ENCODE measurements at places on chromosomes 11 and 22.
A peak's percentile ranks its signal among the peaks of the same experiment; 100 is the strongest.

- DNase-seq: no peak
Observed at GRCh38 chr11:673866-674265, 21.2 kb downstream of the DEAF1 start.

- DNase-seq: no peak
Observed at GRCh38 chr11:121040614-121041002, 16.7 kb downstream of the TBCEL start.

DNA sequence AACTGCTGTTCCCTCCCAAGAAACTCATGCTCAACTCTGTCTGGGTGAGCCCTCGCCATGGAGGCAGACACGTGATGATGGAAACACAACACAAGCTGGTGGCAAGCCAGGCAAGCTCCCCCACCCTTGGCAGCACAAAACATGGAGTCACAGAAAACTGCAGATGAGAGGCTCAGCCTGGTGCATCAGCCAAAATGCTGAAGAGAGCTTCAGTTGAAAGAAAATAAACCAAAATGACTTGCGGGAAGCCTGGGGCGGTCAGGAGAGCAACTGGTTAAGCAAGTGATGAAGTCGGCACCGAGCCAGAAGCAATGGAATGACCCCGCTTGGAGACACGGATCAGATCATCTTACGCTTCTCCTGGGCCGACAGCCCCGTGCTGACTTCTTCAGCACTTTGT, 68.3 kb downstream of the C11orf58 start:
- DNase-seq: no peak

DNA sequence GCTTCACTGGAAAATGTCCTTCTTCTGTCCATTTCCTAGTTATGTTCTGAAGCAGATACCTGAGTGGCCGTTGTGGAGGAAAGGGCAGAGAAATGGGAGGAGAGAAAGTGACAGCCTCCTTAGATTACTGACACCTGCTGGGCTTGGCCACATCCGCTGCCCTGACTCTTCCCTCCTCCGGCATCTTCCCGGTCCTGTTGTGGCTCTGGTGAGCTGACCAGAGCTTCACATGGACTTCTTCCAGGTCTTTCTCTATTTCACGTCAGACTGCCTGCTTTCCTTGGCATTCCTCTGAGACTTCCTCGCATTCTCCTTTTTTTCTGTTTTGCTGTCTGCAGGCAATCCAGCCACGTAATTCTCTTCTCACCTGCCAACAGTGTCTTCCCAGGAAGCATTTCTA, 138.7 kb upstream of the E2F8 start:
- no peak for DNase-seq

- no peak for DNase-seq
Observed at GRCh38 chr11:134634897-134635831, 223.1 kb upstream of the B3GAT1 start.

GRCh38 chr11:130729678-130730300, 186.5 kb downstream of the SNX19 start:
- no peak for DNase-seq

GRCh38 chr22:49589301-49589700, 238.4 kb downstream of the BRD1 start:
- DNase-seq: no peak

DNA sequence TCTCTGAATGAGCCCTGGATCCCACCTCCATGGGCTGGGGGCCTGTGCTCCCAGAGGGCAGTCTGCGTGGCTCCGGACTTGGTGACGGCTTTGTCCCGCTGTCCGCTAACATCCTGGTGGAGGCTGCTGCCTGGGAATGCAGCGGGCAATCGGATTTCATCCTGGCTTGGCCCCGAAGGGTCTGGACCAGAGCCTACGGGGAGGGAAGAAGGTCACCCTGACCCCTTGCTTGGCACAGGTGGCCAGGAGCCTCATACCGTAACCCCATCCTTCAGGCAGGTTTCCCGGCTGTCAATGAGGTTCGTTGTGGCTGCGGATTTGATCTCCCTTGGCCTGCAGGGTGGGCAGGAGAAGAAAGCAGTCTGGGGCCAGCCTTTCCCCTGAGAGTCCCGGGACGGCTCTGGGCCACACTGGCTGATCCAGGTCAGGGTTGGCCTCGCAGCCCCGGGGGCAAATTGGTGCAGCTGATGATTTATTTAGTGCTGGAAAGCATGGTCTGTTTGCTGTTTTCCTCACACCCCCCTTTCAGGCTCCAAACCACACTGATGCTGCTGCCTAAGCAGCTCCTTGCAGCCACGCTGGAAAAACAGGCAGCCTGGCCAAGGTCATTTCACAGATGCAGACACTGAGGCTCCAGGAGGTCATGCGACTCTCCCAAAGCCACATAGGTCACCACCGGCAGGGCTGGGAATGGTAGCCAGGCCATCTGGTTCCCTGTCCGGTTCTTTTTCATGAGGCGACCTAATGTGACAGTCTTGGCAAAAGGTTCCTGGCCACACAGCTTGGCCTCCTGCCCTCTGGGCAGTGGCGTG, 15.0 kb downstream of the PRDM11 start:
- DNase-seq: no peak

GRCh38 chr11:37087650-37088572, 489.9 kb upstream of the RAG2 start:
- DNase-seq: no peak

- DNase-seq: no peak
Observed at GRCh38 chr22:48695251-48695650, 1132.4 kb downstream of the BRD1 start.

DNA sequence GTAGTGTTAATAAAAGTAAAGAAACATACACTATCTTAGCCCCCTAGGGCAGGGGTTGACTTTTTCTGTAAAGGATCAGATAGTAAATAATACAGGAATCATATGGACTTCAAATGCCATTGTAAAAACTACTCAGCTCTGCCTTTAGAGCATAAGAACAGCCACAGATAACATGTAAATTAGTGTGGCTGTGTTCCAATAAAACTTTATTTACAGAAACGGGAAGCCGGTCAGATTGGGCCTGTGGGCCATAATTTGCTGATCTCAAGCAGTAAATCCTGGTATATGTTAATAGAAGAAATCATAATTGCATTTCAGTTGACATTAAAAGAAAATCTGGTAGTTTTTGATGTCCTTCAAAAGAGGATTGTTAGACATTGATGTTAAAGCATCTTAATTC, 76.5 kb downstream of the ZC3H12C start:
- DNase-seq: no peak

DNA sequence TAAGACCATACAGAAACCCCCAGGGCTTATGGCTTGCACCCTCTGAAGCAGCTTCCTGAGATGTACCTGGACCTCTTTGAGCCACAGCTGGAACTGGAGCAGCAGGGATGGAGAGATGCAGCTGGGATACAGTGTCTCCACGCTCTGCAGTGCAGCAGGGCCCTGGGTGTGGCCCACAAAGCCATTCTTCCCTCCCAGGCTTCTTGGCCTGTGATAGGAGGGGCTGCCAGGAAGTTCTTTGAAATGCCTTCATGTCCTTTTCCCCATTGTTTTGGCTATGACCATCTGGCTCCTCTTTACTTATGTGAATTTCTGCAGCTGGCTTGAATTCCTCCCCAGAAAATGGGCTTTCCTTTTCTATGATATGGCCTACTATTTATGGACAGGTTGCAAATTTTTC, 37.1 kb upstream of the RAB38 start:
- DNase-seq: no peak

GRCh38 chr22:36921309-36922104, 8.1 kb downstream of the CSF2RB start:
- no peak for DNase-seq

DNA sequence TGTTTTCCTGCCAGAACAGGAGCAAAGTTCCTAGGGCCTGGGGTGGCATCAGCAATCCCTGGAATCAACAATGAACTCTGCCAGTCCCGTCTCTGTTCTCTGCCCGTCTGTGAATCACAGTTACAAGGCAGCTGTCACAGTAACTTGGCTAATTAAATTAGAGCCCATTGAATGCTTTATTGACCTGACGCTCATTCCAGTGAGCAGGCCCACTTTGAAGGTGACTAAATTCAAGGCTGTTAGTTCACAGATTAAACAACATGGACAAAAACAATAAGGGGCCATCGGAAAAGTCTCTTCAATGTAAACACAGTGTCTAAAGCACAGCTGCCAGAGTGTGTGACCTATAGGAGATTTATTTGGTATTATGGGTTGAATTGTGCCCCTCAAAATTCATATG, 17.7 kb upstream of the TMPRSS5 start:
- DNase-seq: no peak

- no peak for DNase-seq
Observed at GRCh38 chr22:44389181-44389580, 76.4 kb upstream of the SHISAL1 start.

- DNase-seq: no peak
Observed at GRCh38 chr11:111598559-111598958, 3.7 kb upstream of the SIK2 start.

DNA sequence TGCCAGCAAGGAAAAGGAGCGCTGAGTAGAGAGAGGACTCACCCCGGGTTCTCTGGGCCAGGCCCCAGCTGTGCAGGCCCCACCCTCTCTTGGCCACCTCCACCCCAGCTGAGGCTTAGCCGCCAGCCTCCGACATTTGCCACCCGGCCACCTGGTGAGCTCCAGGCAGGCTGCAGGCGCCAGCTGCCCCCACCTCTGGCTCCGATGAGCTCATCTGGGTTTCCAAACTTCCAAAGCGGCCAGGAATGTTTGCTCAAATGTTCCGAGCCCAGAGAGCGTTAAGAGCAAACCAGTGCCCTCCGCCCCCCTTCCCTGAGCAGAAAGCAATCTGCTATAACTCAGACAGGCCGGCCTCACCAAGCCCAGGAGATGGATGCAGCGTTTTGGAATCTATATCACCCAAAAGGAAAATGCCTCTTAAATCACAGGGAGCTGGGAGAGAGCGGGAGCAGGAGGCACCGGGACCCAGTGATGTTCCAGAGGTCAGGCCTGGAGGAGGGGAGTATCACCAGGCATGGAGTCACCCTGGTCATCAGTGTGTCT, 9.1 kb upstream of the MN1 start:
- no peak for DNase-seq

DNA sequence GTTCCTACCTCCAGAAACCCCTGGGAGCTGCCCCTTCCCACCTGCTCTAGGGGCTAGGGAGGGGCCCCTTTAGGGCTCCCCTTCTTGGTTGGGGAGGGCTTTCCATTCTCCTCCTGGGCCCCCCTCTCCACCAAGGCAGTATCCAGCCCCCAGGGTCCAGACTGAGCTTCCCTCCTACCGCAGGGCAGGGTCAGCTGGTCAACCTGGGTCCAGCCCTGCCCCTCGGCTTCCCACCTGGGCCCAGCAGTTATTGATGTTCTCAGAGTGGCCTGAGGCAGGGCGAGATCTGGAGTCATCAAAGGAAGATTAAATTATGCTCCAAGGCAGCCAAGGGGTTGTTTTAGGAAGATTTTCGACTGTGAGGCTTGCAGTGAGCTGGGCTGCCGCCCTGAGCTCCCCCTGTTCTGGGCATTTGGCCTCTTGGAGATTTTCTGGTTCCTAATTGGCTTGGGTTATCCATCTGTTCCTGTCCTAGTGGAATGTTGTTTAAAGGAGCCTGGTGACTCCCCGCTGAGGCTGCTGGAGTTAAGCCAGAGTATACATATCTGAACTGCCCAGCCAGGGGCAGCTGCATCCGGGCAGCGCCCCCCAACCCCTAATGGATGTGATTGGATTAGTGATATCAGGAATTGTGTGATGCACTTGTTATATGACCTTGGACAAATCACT, 1.8 kb upstream of the SLC22A8 start:
- no peak for DNase-seq

GRCh38 chr11:122176651-122177050, 60.6 kb upstream of the BLID start:
- DNase-seq: no peak

- DNase-seq: no peak
Observed at GRCh38 chr11:92811341-92811740, 158.1 kb upstream of the MTNR1B start.

GRCh38 chr11:47373876-47374719, 4.2 kb downstream of the SPI1 start:
- peak; percentile 64 for DNase-seq

GRCh38 chr11:19393941-19394340, 153.2 kb upstream of the E2F8 start:
- no peak for DNase-seq

- no peak for DNase-seq
Observed at GRCh38 chr11:122331079-122331478, 215.1 kb upstream of the BLID start.

- DNase-seq: no peak
Observed at GRCh38 chr22:46934746-46935491, 172.5 kb downstream of the TBC1D22A start.

DNA sequence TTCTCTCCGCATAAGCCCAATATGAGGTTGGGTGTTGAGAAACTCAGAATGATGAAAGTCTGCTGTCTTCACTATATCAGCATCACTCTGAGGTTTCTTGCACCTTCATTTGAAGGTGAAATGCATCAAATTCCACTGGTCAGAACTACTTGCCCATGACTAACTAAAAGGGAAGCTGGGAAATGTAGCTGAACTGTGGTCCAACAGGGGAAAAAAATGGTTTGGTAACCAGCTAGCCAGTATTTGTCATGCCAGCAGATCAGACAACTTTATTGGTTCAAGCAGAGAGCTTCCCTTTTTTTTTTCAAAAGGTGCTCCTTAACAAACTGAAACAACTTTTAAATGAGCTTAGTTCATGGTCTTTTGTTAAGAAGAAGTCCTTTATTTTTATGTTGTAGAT, 14.2 kb upstream of the PIK3C2A start:
- DNase-seq: no peak

GRCh38 chr22:37139762-37140161, 10.0 kb downstream of the IL2RB start:
- DNase-seq: no peak

- DNase-seq: no peak
Observed at GRCh38 chr11:65454311-65454695, 31.7 kb downstream of the NEAT1 start.

- no peak for DNase-seq
Observed at GRCh38 chr11:71188886-71189767, 63.2 kb downstream of the SHANK2 start.

DNA sequence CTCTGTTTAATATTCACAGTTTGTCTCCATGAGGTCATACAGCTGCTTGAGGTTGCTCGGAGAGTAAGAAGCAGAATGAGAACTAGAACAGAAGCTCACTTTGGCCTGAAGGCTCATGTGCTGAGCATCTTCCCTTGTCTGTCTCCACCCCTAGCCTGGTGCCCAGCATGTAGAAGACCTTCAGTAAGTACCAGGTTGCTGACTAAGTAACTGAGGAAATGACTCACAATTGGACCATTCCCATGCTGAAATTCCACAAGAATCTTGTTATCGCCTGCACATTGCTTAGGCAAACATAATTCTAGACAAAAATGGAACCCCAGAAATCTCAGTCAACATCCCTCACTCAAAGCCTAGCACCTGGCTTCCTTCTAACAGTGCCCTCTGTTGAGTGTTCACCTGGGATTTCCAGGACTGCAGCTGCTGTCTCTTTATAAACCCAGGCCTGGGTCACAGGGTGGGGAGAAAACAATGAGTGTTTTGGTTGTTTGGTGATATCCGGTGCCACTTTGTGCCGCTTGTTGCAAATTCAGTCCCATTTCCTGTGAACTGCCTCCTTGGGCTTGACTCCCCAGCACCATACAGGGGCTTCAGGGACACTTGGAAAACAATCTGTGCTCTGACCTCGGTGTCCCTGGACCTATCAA, 406.8 kb downstream of the ETS1 start:
- DNase-seq: no peak

GRCh38 chr11:73274722-73275380, 2.7 kb downstream of the P2RY6 start:
- no peak for DNase-seq
